CD8-positive, alpha-beta memory T cell (primary cell): ENCODE measurements at places on chromosomes 4 and X. TPM values are rescaled to one million over a fixed set of nuclear protein-coding genes. Genes with fewer than 3 reads are reported as not detected.
A peak's percentile ranks its signal among the peaks of the same experiment; 100 is the strongest.

- H3K4me1 ChIP-seq = no peaks in the 10 kb centered on the region
- H3K36me3 ChIP-seq = no peaks in the 10 kb centered on the region
- peaks cover 7% of the 10 kb centered on the region for H3K27me3 ChIP-seq
- peak; percentile 4 for DNase-seq
- H3K4me3 ChIP-seq = no peak overlapping the region
- no peak overlapping the region for H3K27ac ChIP-seq
Measured at GRCh38 chr4:44760142-44760898, 34.0 kb upstream of the GNPDA2 start.

- DNase-seq = no peak
- H3K27ac ChIP-seq = no peak overlapping the region
- H3K4me1 ChIP-seq = no peaks in the 10 kb centered on the region
- H3K27me3 ChIP-seq = peaks cover 8% of the 10 kb centered on the region
Measured at GRCh38 chrX:137052643-137053235, 18.9 kb upstream of the GPR101 start.

Gene ZNF81
- total RNA-seq = 8.9 TPM

GRCh38 chr4:139208404-139208945 is 31.5 kb upstream of the ELF2 start:
- no peaks in the 10 kb centered on the region for H3K4me1 ChIP-seq
- no peak overlapping the region for H3K4me3 ChIP-seq
- H3K27ac ChIP-seq = no peak overlapping the region
- no peaks in the 10 kb centered on the region for H3K36me3 ChIP-seq

DNA sequence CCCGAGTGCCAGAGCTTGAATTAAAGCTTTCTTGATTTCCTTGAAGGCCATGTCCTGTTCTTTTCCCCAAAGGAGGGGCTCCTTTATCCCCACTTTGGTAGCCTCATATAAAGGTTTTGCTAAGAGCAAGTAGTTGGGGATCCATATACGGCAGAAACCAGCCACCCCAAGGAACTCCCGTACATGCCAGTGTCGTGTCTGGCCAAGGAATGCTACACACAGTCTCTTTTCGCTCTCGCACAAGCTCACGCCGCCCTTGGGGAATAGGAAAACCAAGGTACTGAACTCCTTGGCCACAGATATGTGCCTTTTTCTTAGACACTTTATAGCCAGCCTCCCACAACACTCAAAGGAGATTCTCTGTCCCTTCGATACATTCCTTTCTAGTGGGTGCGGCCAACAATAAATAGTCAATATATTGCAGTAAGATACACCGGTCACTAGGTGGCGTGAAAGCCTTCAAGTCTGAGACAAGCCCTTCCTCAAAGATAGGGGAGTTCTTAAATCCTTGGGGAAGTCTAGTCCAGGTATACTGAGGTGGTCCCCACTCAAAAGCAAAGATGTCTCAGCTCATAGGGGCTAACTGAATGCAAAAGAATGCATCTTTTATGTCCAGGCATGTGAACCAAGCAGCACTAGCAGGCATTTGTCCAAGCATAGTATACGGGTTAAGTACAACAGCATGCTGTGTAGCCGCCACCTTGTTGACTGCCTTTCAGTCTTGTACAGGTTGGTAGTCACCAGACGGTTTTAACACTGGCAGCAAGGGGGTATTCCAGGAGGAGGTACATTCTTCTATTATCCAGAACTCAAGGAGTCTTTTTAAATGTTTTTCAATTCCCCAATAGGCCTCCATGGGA is 57.8 kb upstream of the XAGE1B start:
- no peaks in the 10 kb centered on the region for H3K4me1 ChIP-seq
- no peak overlapping the region for H3K4me3 ChIP-seq
- no peaks in the 10 kb centered on the region for H3K27me3 ChIP-seq
- peak; percentile 29 for DNase-seq
- no peaks in the 10 kb centered on the region for H3K36me3 ChIP-seq

GRCh38 chr4:136831553-136831952 is 700.7 kb downstream of the PCDH18 start:
- no peaks in the 10 kb centered on the region for H3K4me1 ChIP-seq
- DNase-seq = no peak
- H3K27me3 ChIP-seq = no peaks in the 10 kb centered on the region
- H3K4me3 ChIP-seq = no peak overlapping the region
- H3K27ac ChIP-seq = no peak overlapping the region

GRCh38 chrX:39850209-39850608 is 247.5 kb downstream of the BCOR start:
- no peak for DNase-seq
- H3K36me3 ChIP-seq = no peaks in the 10 kb centered on the region
- H3K27ac ChIP-seq = no peak overlapping the region
- no peak overlapping the region for H3K4me3 ChIP-seq
- H3K4me1 ChIP-seq = peaks cover 29% of the 10 kb centered on the region

Gene UBE2K
- total RNA-seq = 88.3 TPM

Gene GLRA3
- total RNA-seq = not detected

- no peak for DNase-seq
- no peaks in the 10 kb centered on the region for H3K27me3 ChIP-seq
- H3K4me1 ChIP-seq = no peaks in the 10 kb centered on the region
- H3K36me3 ChIP-seq = no peaks in the 10 kb centered on the region
- H3K4me3 ChIP-seq = no peak overlapping the region
- H3K27ac ChIP-seq = no peak overlapping the region
Measured at GRCh38 chr4:90246816-90247215, 119.6 kb downstream of the CCSER1 start.

DNA sequence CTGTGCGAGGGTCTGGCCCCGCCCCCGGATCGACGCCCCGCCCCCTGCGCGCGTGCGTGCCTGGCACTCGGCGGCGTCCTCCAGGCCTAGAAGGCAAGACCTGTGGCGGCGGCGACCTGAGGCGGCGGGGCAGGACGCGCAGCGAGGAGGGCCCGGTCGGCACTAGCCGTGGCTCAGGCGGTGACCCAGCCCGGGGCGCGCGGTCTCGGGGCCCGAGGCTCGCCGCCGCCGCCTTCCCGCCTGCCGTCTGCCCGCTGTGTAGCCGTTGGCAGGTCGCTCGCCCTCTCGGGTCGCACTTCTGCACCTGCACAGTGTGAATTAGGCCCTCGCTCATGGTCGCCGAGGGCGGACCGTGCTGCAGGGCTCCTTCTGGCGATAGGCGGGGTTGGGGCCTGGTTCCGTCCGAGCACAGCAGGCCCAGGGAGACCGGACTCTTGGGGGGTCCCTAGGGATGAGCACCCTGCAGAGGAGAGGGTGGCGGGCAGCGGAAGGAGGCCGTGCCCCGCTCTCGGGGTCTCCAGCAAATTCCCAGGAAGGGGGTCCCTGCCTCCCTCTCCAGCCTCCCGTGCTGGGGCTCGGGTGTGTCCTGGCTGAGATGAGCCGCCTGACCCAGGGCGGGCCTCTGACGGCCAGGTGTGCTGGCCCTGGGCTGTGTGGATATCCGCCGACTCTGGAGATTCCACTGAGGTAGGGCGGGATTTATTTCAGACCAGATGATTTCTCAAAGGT is 557 bp upstream of the FAM53A start:
- peak; percentile 91 for DNase-seq
- no peaks in the 10 kb centered on the region for H3K27me3 ChIP-seq
- no peak overlapping the region for H3K4me3 ChIP-seq

DNA sequence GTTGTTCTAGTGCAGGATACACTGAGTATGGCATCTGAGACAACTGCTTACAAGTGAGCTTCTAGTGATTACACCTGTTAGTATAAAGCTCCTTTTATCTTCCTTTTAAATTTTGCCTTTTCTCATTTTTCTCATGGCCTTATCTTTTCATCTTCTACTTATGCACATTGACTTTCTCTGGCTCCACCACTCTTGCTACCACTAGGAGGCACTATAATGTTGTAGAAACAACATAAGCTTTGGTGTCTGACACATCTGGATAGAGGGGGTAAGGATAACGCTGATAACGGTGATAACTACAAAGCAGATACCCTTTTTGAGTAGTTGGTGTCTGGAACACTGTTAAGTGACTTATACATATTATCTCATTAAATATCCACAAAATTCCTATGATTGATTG is 187.4 kb upstream of the TEX13C start:
- H3K4me3 ChIP-seq = no peak overlapping the region
- H3K27ac ChIP-seq = no peak overlapping the region
- no peak for DNase-seq
- no peaks in the 10 kb centered on the region for H3K36me3 ChIP-seq
- no peaks in the 10 kb centered on the region for H3K4me1 ChIP-seq

DNA sequence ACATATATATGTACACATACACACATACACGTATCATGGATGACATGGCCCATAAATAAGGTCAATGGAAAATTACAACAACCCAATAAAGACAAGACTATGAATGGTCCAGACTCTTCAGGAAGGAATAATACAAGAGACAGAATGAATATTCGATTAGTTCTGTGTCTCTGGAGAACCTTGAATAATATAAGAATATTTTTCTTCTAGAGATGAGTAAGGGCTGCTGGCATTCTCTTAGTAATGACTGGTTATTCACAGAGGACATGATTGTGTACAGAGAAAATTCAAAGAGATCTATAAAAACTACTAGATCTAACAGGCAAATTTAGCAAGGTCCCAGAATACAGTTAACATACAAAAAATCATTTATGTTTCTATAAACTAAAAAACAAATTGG is 23.3 kb downstream of the SPIN4 start:
- H3K36me3 ChIP-seq = no peaks in the 10 kb centered on the region
- DNase-seq = no peak
- H3K27me3 ChIP-seq = no peaks in the 10 kb centered on the region
- H3K4me1 ChIP-seq = no peaks in the 10 kb centered on the region
- no peak overlapping the region for H3K27ac ChIP-seq
- H3K4me3 ChIP-seq = no peak overlapping the region

- H3K27ac ChIP-seq = no peak overlapping the region
- no peak for DNase-seq
- H3K36me3 ChIP-seq = no peaks in the 10 kb centered on the region
- H3K4me3 ChIP-seq = no peak overlapping the region
Measured at GRCh38 chrX:9396930-9397329, 67.9 kb upstream of the TBL1X start.

DNA sequence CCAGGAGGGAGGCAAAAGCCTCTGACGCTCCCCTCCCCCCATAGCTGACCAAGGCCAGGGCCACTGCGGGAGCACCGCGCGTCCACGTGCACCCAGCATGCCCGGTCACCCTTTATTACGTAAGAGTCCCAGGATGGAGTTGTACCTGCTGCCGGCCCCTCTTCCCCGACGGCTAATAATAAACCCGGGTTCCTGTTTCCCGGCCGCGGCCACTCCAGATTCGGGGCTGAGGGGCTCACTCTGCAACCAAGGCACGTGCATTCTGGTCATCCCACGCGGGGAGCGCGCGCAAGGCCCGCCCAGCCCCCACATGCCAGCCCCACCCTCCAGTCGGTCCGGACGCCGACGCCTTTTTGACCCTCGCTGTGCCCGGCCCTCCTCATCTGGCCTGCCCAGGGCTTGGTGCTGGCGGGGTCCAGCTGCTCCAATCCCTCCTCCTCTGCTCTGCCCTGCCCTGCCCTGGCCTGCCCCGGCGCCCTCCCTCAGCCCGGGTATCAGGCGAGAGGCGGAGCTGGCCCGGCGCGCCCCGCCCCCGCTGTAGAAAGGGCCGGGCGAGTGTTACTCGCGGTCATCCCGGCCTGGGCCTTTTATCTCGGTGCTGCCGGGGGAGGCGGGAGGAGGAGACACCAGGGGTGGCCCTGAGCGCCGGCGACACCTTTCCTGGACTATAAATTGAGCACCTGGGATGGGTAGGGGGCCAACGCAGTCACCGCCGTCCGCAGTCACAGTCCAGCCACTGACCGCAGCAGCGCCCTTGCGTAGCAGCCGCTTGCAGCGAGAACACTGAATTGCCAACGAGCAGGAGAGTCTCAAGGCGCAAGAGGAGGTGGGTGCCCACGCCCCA is 2.6 kb downstream of the MID1IP1 start:
- H3K27ac ChIP-seq = peak overlapping the region; percentile 79
- peak; percentile 75 for DNase-seq
- H3K36me3 ChIP-seq = no peaks in the 10 kb centered on the region
- peak overlapping the region; percentile 67 for H3K4me3 ChIP-seq
- no peaks in the 10 kb centered on the region for H3K27me3 ChIP-seq
- peaks cover 13% of the 10 kb centered on the region for H3K4me1 ChIP-seq

DNA sequence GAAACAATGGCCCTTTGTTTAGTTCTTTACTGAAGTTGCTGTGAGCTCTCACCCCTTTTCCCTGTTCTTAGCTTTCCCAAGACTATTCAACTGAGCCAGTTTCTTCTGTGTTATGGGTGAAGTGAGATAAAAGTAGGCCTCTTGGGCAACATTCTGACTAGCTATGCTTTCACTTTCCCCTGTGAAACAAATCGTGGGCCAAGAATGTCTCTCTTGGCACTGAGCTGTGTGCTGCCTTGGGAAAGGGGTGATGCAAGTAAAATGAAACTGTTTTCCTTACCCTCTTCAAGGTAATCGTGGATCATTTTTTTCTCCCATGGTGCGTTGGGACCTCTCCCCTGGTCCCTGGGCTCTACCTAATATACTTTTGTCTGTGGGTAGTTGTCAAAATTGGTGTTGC is 653.9 kb upstream of the MAGEB2 start:
- H3K36me3 ChIP-seq = no peaks in the 10 kb centered on the region
- no peaks in the 10 kb centered on the region for H3K4me1 ChIP-seq
- H3K27me3 ChIP-seq = no peaks in the 10 kb centered on the region
- DNase-seq = no peak

GRCh38 chrX:147935156-147935758 is 23.5 kb downstream of the FMR1 start:
- no peaks in the 10 kb centered on the region for H3K27me3 ChIP-seq
- no peak for DNase-seq
- H3K27ac ChIP-seq = no peak overlapping the region
- H3K36me3 ChIP-seq = peaks cover 11% of the 10 kb centered on the region
- H3K4me3 ChIP-seq = no peak overlapping the region

Gene UGT2A1
- not detected for total RNA-seq

Gene CSTF2
- total RNA-seq = 55.6 TPM

- no peaks in the 10 kb centered on the region for H3K4me1 ChIP-seq
- no peaks in the 10 kb centered on the region for H3K27me3 ChIP-seq
- no peak overlapping the region for H3K4me3 ChIP-seq
- no peak for DNase-seq
- no peak overlapping the region for H3K27ac ChIP-seq
- no peaks in the 10 kb centered on the region for H3K36me3 ChIP-seq
Measured at GRCh38 chr4:36177946-36178345, 66.4 kb downstream of the ARAP2 start.

Gene PNMA6A
- total RNA-seq = 1.8 TPM

- DNase-seq = no peak
- no peaks in the 10 kb centered on the region for H3K27me3 ChIP-seq
- no peak overlapping the region for H3K4me3 ChIP-seq
Measured at GRCh38 chr4:69764311-69764710, 3.9 kb upstream of the SULT1B1 start.

DNA sequence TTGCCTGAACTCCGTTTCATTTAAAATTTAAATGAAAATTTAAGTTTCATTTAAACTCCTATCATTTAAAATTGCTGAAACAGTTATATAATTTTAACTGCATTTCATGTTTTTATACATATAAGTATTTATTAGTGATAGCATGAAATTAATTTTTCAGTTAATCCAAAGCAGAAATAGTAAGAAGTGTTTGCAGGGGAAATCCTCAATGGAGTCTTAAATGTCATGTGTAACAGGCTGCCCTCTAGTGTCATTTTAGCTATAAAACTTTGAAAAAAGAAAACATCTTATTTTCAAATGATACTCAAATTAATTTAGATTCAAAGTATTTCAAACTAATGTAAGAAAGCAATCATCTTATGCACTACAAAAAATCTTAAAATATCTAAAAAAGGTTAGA is 27.2 kb downstream of the TAPT1 start:
- H3K27ac ChIP-seq = no peak overlapping the region
- H3K36me3 ChIP-seq = no peaks in the 10 kb centered on the region
- H3K4me3 ChIP-seq = no peak overlapping the region
- no peak for DNase-seq
- no peaks in the 10 kb centered on the region for H3K27me3 ChIP-seq

Gene SPANXA2
- not detected for total RNA-seq
